Iris pigment epithelial cell (primary cell): ENCODE measurements at places on chromosomes 11 and 22.
A peak's percentile ranks its signal among the peaks of the same experiment; 100 is the strongest.

DNA sequence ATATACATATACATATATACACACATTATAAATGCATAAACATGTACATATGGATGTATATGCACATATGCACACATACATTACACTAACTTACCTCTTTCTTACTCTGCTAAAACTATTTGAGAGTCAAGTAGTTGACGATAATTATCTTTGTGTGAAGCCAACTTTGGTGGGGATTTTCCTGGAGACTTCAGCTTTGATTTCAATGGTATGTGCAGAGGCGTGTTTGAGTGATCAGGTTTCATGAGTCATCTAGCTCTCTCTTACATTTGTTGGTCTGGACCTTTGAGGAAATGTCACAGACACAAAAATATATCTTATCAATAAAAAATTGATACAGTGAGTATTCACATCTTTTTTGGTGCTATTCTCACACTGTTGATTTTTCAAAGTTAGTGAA, 769.1 kb upstream of the LUZP2 start:
- DNase-seq = peak; percentile 91

- DNase-seq = peak; percentile 53
These were observed 32.1 kb downstream of the GRAMD4 start for GRCh38 chr22:46652081-46652846.

DNA sequence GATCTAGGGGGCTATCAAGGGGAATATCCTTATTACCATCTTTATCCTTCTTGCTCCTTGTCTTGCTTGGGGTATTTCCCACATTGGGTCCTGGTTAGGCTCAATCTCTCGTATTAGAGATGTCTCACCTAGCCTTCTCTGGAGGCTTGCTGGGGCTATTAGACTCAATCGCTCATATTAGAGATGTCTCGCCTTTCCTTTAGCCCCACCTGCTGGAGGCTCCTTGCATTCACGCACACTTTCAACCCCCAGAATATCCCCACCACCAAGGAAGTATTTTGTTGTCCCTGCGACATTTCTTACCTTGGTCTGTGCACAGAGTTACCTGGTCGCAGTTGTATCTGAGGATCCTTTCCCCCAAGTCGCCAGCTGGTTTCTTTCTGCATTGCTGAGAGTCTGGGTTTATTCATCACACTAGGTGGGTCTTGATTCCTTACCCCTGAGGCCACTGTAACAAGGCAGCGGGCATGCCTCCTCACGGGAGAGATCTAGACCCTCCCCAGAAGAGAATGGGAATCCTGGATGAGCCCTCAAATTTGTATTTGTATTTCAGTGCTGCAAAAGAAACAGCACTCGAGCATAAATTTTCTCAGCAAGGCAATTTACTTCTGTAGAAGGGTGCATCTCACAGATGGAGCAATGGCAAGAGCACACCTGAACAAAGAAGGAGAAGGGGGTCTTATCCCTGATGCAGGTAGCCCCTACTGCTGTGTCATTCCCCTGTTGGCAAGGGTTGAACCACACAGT, 15.9 kb upstream of the HYLS1 start:
- DNase-seq = peak; percentile 45

- peak; percentile 97 for DNase-seq
These were observed 11.6 kb upstream of the ALKBH3 start for GRCh38 chr11:43868852-43869567.

- DNase-seq = no peak
These were observed 13.2 kb downstream of the C11orf87 start for GRCh38 chr11:109435121-109435742.

- no peak for DNase-seq
These were observed 157.7 kb downstream of the MAML2 start for GRCh38 chr11:96185220-96185768.

- DNase-seq = no peak
These were observed 13.9 kb downstream of the RTN4RL2 start for GRCh38 chr11:57474017-57474802.

DNA sequence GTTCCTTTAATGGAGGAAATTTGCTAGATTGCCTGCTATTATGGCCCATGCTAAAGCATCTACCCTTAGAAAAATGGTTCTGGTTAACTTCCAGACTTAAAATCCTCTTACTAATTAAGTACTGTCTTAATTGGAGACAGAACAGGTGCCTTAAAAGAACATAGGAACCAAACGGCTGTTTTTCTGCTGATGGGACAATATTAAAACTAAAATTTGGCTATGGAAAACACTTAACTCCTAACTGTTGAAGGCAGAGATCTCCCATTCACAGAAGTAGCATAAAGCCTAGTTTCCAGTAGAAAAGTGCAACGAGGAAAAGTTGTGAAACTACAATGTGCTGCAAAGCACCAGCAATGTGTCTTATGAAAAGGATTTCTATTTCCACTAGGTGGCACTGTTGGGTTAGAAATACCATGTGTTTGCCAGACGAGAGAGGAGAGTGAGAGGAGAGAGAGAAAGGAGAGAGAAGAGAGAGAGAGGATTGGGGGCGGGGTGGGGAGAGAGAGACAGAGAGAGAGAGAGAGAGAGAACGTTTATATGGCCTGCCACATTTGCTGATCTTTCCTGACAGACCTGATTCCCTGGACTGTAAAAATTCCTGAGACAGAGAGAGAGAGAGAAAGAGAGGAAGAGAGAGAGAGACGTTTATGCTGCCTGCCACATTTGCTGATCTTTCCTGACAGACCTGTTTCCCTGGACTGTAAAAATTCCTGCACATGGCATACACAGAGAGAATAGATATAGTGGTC, 51.5 kb downstream of the FAM181B start:
- DNase-seq = peak; percentile 82

DNA sequence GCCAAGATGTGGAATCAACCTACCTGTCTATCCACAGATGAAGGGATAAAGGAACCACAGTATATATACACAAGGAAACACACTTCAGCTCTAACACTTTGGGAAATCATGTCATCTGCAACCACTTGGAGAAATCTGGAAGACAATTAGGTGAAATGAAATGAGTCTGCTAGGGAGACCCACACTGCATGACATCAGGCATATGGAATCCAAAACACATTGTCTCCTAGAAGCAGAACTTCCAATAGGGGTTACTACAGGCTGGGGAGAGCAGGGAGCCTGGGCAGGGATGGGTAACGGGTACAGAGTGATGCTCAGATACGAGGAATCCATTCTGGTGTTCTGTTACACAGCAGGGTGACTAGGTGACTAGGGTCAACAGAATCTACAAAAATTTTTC, 18.3 kb downstream of the RGL4 start:
- peak; percentile 30 for DNase-seq

GRCh38 chr11:22555881-22556280, 69.7 kb downstream of the FANCF start:
- no peak for DNase-seq

DNA sequence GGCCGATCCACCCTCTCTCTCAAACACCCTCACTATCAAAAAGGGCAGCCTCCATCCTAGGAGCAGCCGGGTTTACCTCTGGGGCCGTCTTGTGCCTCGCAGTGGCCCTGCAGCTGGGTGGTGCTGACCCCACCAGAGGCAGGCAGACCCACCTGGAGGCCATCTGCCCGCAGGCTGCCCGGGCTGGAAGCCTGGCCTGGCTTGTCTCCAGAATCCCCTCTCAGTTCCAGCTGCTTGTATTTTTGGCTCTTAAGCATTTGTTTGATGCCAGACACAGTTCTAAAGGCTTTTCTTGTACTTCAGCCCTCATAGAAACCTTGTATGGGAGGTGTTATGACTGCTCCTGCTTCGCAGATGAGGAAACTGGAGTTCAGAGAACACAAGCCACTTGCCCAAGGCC, 4.2 kb upstream of the NFAM1 start:
- DNase-seq = no peak

DNA sequence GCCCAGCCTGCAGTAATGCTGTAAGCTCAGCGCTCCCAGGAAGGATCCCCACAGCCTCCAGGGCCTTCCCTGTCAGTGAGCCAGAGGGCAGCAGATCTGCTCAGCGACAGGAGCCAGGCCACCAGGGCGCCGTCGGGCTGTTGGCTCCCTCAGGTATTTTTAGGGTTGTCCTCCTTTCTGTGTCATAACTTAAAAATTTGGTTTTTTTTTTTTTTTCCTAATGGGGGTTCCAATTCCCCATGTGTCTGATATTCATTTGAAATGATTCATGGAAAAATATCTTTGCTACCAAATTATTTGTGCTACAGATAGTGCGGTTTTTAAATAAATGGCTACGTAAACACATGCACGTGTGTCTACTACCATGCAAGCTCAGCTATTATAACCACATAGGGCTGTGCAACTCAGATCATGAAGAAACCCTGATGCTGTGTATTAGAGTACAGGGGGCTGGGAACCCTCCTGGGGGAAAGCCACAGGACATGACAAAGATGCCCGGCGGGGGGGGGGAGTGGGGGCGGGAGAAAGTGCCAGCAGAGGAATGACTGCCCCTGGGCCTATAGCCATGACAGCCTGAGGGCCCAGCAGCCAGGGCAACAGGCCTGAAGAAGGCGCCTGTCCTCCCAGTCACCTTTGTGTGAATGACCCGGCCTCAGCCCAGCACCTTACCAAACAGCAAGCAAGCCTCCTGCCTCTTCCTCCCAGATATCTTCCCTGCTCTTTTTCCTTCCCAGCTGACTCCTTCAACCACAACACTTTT, 89.3 kb downstream of the NAT10 start:
- DNase-seq = no peak

GRCh38 chr11:133718238-133718637, 127.1 kb downstream of the SPATA19 start:
- no peak for DNase-seq

GRCh38 chr11:126202646-126203359, 8.6 kb downstream of the RPUSD4 start:
- DNase-seq = no peak

- peak; percentile 49 for DNase-seq
These were observed at the start of gene TMEM25 for GRCh38 chr11:118530683-118531596. Gene TMEM25 (plus strand): TSS chr11:118531192. CDS start chr11:118531802, 610 bp downstream.

- DNase-seq = no peak
These were observed 23.6 kb upstream of the LMO2 start for GRCh38 chr11:33915526-33915925.

DNA sequence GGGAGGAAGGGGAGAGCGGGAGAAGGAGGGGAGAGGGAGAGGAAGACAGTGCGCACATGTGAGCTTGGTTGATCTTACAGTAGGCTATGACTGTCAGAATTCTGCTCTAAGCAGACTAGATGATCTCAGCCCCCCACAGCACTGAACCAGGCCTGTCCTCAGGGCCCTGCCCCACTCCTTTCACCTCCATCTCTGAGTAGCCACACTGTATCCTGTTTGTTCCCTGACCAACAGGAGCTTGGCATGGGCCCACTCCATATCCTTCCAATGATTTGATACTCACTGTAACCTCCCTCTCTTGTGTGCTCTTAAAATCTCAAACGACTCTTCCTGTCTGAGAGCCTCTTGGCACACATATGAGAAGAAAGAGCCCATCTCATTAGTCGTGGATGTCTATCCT, 86.1 kb upstream of the PARVA start:
- DNase-seq = no peak

- no peak for DNase-seq
These were observed 11.8 kb downstream of the HIKESHI start for GRCh38 chr11:86313793-86314192.

DNA sequence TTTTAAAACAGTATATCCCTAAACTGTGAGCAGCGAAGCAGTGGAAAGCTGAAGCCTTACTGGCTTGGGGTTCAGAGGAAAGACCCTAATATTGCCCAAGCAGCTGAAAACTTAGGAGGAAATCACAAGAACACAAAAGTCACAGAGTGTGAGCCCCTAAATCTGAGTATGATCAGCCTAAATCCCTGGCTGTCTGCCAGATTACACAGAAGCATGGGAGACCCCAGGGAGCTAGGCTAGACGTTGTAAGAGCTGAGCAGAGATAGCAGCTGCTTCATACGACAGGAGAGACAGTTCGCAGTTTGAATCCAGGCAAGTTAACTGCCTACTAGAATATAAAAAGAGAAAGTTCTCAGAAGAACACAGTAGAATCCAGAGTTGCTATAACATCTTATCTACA, 81.2 kb downstream of the PACS1 start:
- no peak for DNase-seq

DNA sequence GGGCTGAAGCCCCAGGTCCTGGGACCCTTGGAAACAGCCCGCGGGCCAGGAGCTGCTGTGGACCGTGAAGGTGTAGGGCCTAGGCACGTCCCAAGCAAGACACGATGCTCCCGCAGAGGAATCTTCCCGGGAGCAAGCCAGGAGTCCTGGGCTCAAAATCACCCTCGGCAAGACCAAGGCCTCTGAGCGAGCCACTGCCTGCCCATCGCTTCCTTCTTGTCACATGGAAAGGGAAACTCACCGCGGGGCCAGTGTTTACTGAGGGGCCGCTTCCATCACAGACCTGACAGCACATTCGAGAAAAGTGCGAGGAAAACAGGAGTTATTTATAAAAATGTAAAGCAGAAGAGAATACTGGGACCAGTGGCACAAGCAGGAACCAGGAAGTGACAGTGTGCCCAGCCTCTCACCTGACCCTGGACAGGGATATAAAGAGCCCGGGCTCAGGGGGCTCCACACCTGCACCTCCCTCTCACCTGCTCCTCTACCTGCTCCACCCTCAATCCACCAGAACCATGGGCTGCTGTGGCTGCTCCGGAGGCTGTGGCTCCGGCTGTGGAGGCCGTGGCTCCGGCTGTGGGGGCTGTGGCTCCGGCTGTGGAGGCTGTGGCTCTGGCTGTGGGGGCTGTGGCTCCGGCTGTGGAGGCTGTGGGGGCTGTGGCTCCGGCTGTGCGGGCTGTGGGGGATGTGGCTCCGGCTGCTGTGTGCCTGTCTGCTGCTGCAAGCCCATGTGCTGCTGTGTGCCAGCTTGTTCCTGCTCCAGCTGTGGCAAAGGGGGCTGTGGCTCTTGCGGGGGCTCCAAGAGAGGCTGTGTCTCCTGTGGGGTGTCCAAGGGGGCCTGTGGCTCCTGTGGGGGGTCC, at the start of gene KRTAP5-5:
Gene KRTAP5-5, plus strand, starts transcription at position 450 of the 860 bp plus-strand sequence. Its CDS starts 66 bp downstream, at position 516.
- DNase-seq = no peak

DNA sequence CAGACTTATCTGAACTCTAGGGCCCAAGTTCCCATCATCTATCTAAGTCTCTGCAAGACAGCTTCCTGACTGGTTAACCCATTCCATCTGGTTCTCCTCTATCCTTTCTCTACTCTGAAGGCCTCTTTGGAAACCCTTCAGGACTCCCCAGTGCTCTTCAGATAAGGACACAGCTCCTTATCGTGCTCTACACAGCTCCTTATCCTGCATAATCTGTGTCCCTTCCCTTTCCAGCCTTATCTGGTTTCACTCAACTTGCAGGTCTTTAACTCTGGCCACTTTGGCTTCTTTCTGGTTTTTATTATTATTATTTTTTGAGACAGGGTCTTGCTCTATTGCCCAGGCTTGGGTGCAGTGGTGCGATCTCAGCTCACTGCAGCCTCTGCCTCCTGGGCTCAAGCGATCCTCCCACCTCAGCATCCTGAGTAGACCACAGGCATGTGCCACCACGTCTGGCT, 10.6 kb downstream of the ENDOD1 start:
- DNase-seq = no peak

GRCh38 chr22:42001706-42002105, 3.1 kb downstream of the WBP2NL start:
- no peak for DNase-seq
